ENCODE measurements at places on chromosomes 11 and 22. TPM values are rescaled to one million over a fixed set of nuclear protein-coding genes. Genes with fewer than 3 reads are reported as not detected.

- peak; percentile 88 for DNase-seq
These were observed 13.3 kb upstream of the SH3BP1 start for GRCh38 chr22:37626144-37626543.

The GPHA2 gene
- not detected for total RNA-seq

GRCh38 chr11:108734283-108734682, 69.4 kb downstream of the DDX10 start:
- DNase-seq: no peak

The FXYD6 gene
- 36.3 TPM for total RNA-seq
